Neural crest cell (in vitro differentiated cells): ENCODE measurements at places on chromosomes 3 and 15. TPM values are rescaled to one million over a fixed set of nuclear protein-coding genes. Genes with fewer than 3 reads are reported as not detected.

DNA sequence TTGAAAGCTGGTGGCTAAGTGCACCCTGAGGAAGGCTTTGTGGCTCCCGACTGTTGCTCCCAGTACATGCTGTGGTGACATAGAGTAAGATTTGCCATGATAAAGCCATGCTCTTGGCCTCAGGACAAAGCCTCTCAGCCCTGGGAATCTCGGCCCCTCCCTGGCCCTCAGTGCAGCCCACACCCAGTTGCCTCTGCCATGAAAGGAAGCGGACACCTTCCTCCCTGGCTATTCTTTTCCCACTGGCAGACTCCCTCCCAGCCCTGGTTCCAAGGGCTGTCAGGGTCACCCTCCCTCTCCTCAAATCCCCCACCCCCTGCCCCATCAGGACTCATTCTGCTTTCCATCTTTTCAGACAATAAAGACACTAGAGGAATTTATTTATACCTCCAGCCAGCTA, 119.8 kb upstream of the NEO1 start:
- no peak for DNase-seq

DNA sequence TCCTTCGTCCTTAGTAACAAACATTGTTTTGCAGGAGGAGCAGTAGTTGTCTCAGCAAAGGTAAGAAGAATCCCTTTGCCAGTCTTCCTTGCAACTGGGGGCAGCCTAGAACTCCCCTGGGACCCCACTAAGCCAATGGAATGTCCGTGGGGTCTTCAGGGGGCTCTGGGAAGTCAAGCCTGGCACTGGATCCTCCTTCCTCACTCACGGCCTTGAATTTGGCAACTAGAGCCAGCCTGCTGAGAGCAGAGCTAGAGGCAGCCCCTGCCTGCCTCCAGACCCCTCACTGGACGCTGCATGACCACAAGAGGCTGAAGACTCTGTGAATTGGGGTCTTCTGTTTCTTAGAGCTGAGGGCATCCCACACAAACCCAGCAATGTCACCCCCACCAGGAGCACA, 18.6 kb upstream of the PRR23E start:
- DNase-seq: no peak

GRCh38 chr3:67599821-67600220, 54.6 kb downstream of the SUCLG2 start:
- DNase-seq: no peak

GRCh38 chr3:70072180-70072579, 72.6 kb downstream of the SAMMSON start:
- DNase-seq: no peak

GRCh38 chr15:100230784-100231183, 111.0 kb downstream of the ADAMTS17 start:
- DNase-seq: no peak

DNA sequence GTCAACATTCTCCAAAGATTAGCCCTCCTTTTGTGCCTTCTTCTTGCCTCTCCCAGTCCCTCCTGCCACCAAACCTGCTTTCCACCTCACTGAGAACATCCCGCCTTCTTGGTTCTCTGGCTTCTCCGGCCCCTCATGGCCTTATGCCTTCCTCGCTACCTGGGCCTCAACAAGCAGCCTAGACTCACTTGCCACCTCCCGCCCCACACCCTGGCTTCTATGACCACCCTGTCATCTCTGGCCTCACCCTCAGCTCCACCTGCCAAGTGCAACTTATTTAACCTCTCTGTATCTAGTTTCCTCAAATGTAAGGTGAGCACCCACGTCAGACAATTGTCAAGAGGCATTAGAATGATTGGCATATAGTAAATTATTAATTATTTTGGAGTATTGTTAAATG, 68.8 kb upstream of the MEX3B start:
- no peak for DNase-seq

DNA sequence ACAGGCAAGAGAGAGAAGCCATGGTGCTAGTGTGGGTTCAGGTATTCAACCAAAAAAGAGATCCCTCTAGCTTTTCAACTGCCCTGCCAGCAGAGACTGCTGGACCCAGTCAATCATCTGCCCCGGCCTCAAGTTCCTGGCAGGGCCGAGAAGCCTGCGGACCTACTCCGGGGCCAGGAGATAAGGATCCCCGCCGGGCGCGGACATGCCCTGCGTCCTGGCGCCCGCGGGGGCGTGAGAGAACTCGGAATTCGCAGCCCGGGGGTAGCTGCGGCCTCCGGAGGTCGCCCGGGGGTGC, 821 bp upstream of the MAGI1 start:
- peak; percentile 23 for DNase-seq

The SLC33A1 gene
- total RNA-seq: 17.7 and 18.8 TPM in 2 replicates

The CHRFAM7A gene
- total RNA-seq: 8.7 and 12.7 TPM in 2 replicates

The NR2F2 gene
- 147 and 150 TPM in 2 replicates for total RNA-seq
